HT1080 (cell line): ENCODE measurements at places on chromosomes 5 and 9. TPM values are rescaled to one million over a fixed set of nuclear protein-coding genes. Genes with fewer than 3 reads are reported as not detected.
A peak's percentile ranks its signal among the peaks of the same experiment; 100 is the strongest.

The MIGA2 gene
- 12.8 and 13.7 TPM in 2 replicates for total RNA-seq

The RGS7BP gene
- not detected in 2 replicates for total RNA-seq

The CCT5 gene
- total RNA-seq, result 1,655 and 1,707 TPM in 2 replicates

The AJM1 gene
- 0.87 and 1.5 TPM in 2 replicates for total RNA-seq

The CDH6 gene
- not detected in 2 replicates for total RNA-seq

The LRRC19 gene
- total RNA-seq, result not detected in 2 replicates

The PRDM9 gene
- not detected in 2 replicates for total RNA-seq

The MLANA gene
- total RNA-seq, result 0.11 TPM in 1 of 2 replicates, not detected in the other

The BASP1 gene
- 134 and 149 TPM in 2 replicates for total RNA-seq

The NDST1 gene
- total RNA-seq, result 47.6 and 58.6 TPM in 2 replicates

The PCDHA6 gene
- total RNA-seq, result 0.03 and 0.10 TPM in 2 replicates

The PTAR1 gene
- total RNA-seq, result 32.6 and 45.6 TPM in 2 replicates

- no peak for DNase-seq
Observed at GRCh38 chr5:141039061-141039460, 12.1 kb upstream of the PCDHB1 start.

GRCh38 chr5:14871214-14872069 is at the start of gene ANKH:
Gene ANKH (minus strand): TSS chr5:14871778. CDS start chr5:14871447, 331 bp downstream.
- peak; percentile 86 for DNase-seq

GRCh38 chr9:297104-297972 is 82.7 kb downstream of the DOCK8 start:
- peak; percentile 68 for DNase-seq

DNA sequence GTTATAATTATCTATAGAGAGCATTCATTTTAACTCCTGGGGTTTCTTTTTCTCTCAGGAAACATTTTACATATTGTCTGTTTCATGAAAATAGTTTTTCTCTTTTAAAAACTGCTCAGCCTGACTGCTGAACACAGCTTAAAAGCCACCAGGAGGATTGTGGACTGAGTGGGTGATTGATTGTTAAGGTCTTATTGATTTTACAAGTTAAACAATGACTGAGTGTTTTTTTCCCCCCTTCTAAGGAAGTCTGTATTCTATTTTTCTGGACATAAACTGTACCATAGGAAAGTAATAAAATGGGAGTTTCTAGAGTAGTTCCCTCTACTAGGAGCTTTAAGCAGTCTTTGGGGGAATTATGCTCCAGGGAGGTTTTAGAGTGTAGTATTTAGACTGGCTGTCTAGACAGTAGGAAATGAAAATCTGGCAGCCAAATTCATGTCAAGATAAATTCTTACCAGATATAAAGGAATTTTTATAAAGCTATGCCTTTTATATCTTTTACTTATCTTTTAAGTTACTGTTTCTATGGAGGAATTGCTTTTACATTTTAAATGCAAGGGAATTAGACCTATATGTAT is 463.9 kb downstream of the PRR16 start:
- DNase-seq, result no peak

DNA sequence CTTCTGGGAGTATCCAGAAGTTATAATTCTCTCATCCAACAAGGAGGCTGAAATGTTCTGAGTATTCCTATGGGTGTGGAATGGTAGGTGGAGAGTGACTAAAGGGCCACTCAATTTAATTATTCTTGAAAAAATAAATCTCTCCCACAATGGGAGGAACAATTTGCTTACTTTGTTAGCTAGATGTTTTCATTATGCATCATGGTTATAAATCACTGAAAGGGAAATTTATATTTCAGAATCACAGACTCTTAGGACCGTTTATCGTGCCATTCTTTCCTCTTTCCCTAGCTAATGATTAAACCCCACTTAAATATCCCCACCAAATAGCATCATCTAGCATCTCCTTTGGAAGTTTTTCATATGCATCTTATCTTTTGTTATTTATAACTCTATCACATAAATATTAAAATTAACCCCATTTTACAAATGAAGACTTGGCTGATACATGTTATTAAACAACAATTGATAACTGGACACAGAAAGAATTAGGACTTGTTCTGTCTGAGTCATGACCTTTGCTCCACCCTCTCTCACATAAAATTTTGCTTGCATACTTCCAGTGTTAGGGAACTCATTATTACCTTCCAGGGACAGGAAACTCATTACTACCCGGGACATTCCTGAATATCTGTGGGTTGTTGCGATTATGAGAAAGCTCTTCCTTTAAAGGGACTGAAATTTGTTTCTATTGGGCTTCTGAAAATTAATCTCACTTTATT is 94.9 kb upstream of the NMUR2 start:
- no peak for DNase-seq

DNA sequence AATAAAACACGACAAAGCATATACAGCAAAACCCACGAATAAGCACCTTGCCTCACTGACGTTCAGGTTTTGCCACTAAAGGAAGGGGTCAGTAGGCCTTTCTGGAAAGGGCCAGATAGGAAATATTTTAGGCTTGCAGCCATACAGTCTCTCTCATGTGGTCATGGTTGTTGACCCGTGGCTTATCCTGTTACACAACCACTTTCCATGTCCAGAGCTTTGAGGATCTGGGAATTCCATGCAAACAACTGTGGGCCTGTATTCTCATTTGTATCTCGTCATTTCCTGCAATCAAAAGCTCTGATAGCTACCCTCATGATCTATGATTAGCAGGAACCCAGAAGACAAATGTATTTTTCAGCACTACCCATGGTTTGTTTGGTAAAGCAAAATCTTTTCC is 108.3 kb downstream of the DRD1 start:
- no peak for DNase-seq

GRCh38 chr5:41519801-41520200 is 9.4 kb upstream of the PLCXD3 start:
- DNase-seq, result no peak

DNA sequence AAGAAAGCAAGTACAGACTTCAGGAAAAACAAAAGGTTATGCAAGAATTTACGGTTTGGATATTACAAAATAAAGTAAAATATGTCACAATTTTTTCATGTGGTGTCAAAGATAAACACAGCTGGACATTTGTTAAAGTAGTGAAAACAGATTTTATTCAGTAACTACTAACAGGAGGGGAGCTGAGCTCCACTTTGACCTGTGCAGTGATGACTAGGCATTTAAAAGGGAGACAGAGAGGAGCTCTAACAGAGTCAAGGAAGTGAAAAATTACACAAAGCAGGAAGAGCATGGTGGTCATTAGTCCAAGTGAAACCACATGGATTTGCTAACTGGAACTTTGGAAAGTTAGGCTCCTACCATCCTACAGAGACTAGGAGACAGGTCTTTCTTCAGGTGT is 263.6 kb upstream of the PCSK5 start:
- DNase-seq, result no peak

- DNase-seq, result peak; percentile 79
Observed at GRCh38 chr5:134874831-134875655, 872 bp downstream of the TXNDC15 start.

GRCh38 chr9:134564431-134565170 is 77.0 kb upstream of the COL5A1 start:
- DNase-seq, result peak; percentile 59

DNA sequence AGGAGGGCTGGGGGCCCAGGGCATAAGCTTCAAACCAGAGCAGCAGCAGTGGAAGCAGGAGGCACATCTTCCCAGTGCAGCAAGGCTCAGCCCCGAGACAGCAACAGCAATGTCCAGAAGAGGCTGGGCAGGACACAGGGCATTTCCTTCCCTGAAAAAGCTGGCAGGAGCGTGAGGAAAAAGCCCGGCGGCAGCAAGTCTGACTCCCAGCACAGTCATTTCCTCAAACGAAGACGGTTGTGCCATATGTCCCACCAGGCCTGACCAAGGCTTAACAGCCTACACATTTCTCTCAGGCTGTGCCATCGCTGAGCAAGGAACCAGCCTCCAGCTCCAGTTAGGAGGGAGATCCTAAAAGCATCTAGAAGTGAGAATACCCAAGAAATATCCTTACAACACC is 74.5 kb downstream of the APTX start:
- peak; percentile 76 for DNase-seq

DNA sequence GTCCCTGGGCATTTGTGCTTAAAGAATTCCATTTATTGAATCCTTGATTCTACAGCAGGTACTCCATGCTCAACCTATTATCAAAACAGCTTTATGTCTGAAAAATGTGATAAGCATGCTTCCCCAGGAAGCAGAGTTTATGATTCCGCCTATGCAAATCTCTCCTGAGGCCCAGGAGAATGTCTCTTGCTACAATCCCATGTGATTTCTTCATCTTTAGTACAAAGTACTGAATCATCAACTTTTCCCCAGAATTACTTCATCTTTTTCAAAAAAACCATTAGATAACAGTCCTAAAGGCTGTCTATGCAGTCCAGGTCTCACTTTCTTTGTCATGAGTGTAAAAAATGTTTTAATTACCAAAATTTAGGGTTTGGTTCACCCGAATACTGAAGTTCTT is 130.2 kb upstream of the ADAMTSL1 start:
- DNase-seq, result no peak

- DNase-seq, result no peak
Observed at GRCh38 chr9:92289708-92290390, 3.6 kb downstream of the IARS1 start.

GRCh38 chr9:127950513-127951289 is 13.0 kb upstream of the DPM2 start:
- no peak for DNase-seq

GRCh38 chr9:112032009-112032408 is 135.4 kb downstream of the UGCG start:
- no peak for DNase-seq

GRCh38 chr5:135039271-135040033 is 5.4 kb upstream of the PITX1 start:
- DNase-seq, result no peak

DNA sequence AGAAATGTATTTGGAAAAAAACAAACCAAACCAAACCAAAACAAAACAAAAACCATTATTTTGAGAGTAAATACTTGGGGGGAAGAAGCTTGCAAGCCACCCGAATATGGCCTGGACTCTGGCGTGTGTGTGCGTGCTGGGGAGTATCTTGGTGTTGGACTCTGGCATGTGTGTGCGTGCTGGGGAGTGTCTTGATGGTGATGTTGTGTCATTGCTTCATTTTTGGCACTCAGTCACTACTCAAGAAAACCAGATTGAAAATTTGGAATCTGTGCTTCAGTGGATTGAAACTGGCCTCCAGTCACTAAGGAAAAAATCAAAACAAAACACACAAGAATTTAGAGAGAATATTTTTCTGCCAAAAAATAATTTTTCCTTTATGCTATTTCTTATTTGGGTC is 76.1 kb downstream of the ARRDC3 start:
- DNase-seq, result no peak

- DNase-seq, result peak; percentile 3
Observed at GRCh38 chr9:2613730-2614271, 7.8 kb upstream of the VLDLR start.

DNA sequence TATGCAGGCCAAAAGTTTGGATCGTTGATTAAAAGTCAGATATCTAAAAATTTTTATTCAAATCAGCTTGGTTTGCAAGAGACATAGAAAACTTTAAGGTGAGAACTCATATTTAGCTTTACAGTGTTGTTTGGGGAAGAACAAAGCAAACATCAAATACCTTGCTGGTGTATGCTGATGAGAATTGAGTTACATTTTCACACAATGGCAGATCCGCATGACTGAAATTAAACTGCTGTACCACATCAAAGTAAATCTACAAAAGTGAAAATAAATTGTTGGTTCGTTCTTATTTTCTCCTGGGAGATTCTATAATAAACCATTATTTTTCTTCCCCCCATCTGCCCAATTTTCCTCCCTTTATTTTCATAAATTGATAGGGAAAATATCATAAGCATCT is 198.2 kb upstream of the PCSK5 start:
- DNase-seq, result no peak

DNA sequence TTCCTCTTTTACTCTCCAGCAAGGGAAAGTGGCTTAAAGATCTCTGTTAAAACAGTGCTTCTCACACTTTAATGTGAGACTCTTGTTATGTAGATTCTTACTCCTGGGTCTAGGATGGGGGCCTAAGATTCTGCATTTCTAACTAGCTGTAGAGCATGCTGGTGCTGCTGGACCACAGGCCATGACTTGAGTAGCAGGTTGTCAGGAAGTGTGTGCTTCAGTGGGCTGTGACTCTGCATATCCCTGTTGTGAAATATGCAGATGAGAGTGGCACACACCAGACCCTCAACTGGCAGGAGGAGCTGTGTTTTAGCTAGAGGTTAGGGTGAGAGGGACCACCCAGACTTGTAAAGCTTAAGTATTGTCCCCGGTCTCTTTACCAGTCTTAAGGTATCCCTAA is 191.1 kb upstream of the DMRT1 start:
- DNase-seq, result peak; percentile 30

DNA sequence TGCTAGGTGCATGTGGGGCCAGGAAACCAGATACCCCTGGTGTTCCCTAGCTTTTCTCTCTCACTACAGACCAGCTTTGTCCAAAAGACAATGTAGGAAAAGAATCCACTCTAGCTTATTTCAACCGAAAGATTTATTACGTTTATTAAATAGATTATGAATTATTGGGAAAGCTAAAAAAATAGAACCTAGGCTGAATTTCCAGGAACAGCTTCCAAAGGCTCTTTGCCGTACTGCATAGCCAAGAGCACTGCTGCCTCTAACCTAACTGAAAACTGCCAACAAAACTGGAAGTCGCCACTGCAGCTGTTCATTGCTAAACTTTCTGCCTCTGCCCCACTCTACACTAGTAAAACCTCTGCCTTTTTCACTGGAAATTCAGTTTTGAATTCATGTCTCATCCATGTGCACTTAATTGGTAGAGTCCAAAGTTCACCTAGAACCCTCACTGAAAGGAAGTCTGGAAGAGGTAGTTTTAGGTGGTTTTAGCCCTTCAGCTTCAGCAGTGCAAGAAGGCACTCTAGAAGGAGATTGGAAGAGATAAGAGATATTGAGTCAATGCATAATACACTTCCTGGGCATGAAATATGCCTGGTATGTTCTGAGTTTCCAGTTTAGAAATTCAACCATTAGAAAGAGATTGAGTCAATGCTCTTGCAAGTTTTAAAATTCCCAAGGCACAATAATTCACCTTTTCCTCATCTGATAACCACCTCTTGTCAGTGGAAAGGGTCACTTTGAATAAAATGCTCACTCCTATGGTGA is 927.9 kb downstream of the MAT2B start:
- DNase-seq, result no peak

DNA sequence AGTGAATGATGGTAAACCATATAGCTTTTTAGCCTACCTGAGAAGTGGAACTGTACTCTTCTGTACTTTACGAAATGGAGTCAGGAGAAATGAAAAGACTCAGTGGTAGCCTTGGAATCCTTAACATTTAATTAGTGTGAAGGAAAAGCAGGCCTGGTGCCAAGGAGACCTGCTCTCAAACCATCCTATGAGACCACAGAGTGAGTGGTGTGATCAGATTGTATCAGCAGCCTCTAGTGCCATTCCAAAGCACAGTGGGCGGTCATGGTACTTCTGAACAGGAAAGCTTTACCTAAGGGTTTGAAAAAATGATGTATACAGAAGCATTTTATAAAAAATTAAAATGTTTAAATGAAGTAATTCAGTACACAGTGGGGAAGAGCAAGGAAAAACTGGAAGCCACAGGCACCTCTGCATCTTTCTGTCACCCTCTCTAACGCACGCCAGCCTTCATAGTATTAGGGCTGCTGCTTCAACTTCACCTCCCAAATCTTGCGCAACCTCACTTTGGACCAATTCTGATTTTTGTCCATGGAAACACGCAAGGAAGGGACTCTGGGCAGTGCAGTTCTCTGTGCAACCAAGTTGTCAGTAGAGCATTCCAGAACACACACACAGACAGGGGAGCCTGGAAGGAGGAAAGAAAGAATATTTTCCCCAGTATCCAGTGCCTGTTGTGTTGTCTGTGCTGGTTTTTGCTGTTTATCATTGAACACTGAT is 203.7 kb downstream of the SH3GL2 start:
- no peak for DNase-seq
